ENCODE measurements at places on chromosomes 2 and 18. TPM values are rescaled to one million over a fixed set of nuclear protein-coding genes. Genes with fewer than 3 reads are reported as not detected.

PSMA8 gene
- total RNA-seq = 1.7 TPM

UGT1A4 gene
- not detected for total RNA-seq

FLACC1 gene
- 1.3 TPM for total RNA-seq

STARD6 gene
- not detected for total RNA-seq

PRSS56 gene
- not detected for total RNA-seq

TUBB8B gene
- not detected for total RNA-seq

CD207 gene
- not detected for total RNA-seq

LYPD6 gene
- total RNA-seq = not detected

FBLN7 gene
- 9.0 TPM for total RNA-seq

TMEM178A gene
- total RNA-seq = not detected

NPHP1 gene
- total RNA-seq = not detected

ATG16L1 gene
- total RNA-seq = 62.2 TPM

UGT1A3 gene
- not detected for total RNA-seq

VWA3B gene
- total RNA-seq = not detected

PLA2R1 gene
- total RNA-seq = not detected

ASPRV1 gene
- 1.3 TPM for total RNA-seq

POTEC gene
- total RNA-seq = not detected

NTSR2 gene
- not detected for total RNA-seq

ACADL gene
- total RNA-seq = not detected

NCL gene
- total RNA-seq = 850 TPM

DSC1 gene
- total RNA-seq = 0.05 TPM

CRYGA gene
- not detected for total RNA-seq

FBXO15 gene
- 0.41 TPM for total RNA-seq

SCYGR4 gene
- total RNA-seq = not detected

CYP20A1 gene
- total RNA-seq = 25.1 TPM

CEBPZ gene
- 44.3 TPM for total RNA-seq

NPPC gene
- not detected for total RNA-seq

ZNF519 gene
- total RNA-seq = 19.1 TPM

CFC1 gene
- not detected for total RNA-seq

RAB27B gene
- total RNA-seq = 3.4 TPM

CDC42EP3 gene
- total RNA-seq = 20.5 TPM

PARD6G gene
- 0.05 TPM for total RNA-seq

TACR1 gene
- total RNA-seq = not detected

TLX2 gene
- total RNA-seq = 1.1 TPM

SERPINB11 gene
- not detected for total RNA-seq

ACTG2 gene
- not detected for total RNA-seq

GALNT14 gene
- 0.20 TPM for total RNA-seq

MSH2 gene
- total RNA-seq = 53.4 TPM

FAHD2A gene
- 27.0 TPM for total RNA-seq

UGT1A5 gene
- total RNA-seq = not detected

DUSP2 gene
- total RNA-seq = 24.9 TPM
